ENCODE measurements at places on chromosomes 7 and 10. TPM values are rescaled to one million over a fixed set of nuclear protein-coding genes. Genes with fewer than 3 reads are reported as not detected.

DNA sequence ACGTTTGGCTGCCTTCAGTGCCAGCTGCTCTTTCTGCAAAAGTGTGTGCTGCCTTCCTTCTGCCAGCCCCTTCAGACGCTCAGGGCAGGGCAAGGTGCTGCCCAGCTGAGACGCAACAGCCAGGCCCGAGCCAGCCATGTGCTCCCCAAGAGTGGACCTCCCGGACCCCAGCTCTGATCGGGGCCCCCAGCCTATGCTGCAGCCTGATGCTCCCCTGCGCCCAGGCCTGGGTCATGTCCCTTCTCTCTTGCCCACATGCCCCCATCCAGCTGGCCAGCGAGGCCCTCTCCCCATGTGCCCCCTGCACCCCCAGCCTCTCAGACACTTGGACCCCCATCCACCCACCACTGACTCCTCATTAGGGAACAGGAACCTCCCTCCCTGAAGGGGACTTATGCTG is 17.8 kb downstream of the WDR86 start:
- no peak overlapping the region for H3K27ac ChIP-seq
- no peaks in the 10 kb centered on the region for H3K4me1 ChIP-seq
- DNase-seq = peak; percentile 42

- H3K4me1 ChIP-seq = no peaks in the 10 kb centered on the region
- no peak overlapping the region for H3K27ac ChIP-seq
- no peak overlapping the region for H3K4me3 ChIP-seq
- H3K27me3 ChIP-seq = no peaks in the 10 kb centered on the region
Observed at GRCh38 chr7:135650831-135651573, 11.3 kb upstream of the STMP1 start.

GRCh38 chr10:78362406-78363022 is 328.9 kb downstream of the RPS24 start:
- H3K27me3 ChIP-seq = no peaks in the 10 kb centered on the region
- peak; percentile 57 for DNase-seq
- no peaks in the 10 kb centered on the region for H3K36me3 ChIP-seq
- H3K4me1 ChIP-seq = no peaks in the 10 kb centered on the region

NUTM2A gene
- 1.0 TPM for total RNA-seq

Data from aorta (tissue), 5 donors.